Adrenal gland (tissue), 19 donors: ENCODE measurements at places on chromosomes 13 and 19.
A peak's percentile ranks its signal among the peaks of the same experiment; 100 is the strongest.

DNA sequence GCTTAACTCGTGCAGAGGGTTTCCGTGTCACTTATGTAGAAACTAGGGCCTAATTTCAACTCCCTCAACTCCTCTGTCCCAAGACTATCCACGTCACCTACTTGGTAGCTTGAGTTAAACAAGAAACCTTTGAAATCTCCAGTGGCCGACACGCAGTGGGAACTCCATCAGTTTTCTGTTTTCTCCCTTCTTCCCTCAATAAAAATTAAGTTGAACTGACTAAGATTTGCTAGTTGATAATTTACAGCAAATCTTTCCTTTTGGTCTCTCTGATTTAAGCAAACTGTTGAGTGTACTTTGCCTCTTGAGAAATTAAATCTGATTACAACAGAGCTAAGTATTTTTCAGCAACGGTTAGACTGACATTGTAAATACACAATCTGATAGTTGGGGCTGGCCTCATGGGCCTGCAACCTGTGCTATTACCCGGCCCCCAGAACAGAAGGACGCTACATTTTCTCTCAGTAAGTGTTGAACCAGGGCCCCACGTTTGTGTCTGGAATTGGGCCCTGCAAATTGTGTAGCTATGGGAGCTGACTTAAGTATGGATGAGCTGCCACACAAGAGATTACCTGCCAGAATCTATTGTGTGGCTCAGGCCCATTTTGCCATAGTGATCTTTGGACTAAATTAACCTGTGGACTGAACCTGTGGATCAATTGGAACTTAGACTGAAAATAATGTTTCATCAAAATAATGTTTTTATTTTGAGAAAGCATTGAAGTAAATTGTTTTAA is 708 bp upstream of the ESD start:
- DNase-seq: no peak

- DNase-seq: no peak
Measured at GRCh38 chr19:38559428-38560401, 58.0 kb downstream of the MAP4K1 start.

- peak; percentile 98 for DNase-seq
Measured at GRCh38 chr19:36139473-36140303, at the start of gene CAPNS1. TSS of gene CAPNS1 (plus strand) at chr19:36140066. CDS start at chr19:36141012, 946 bp downstream.

DNA sequence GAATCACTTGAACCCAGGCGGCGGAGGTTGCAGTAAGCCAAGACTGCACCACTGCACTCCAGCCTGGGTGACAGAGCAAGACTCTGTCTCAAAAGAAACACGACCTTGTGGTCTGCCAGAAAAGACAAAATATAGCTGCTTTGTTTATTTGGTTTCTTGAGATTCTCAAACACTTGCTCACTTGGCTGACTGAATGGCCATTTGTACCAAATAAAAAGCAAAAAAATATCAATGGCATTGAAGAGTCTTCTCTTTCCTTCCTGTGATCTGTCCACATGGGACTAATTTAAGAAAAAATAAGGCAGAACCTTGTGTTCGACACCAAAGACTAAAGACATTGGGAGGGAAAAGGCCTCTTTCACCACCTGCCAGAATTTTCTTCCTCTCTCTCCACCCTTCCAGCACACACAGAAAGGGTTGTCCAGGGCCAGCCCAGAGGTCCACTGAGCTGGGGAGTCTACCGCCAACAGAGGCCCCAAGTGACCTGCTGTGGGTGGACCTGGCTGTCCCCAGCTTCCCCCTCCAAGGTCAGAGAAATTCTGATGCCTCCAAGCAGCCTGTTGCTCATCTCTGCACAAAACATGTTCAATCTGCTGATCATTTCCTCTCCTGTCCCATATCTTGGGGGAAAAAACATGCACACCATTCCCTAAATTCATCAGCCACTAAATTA is 5.9 kb downstream of the BRME1 start:
- no peak for DNase-seq

- no peak for DNase-seq
Measured at GRCh38 chr13:65555962-65556361, 1674.2 kb downstream of the PCDH9 start.

DNA sequence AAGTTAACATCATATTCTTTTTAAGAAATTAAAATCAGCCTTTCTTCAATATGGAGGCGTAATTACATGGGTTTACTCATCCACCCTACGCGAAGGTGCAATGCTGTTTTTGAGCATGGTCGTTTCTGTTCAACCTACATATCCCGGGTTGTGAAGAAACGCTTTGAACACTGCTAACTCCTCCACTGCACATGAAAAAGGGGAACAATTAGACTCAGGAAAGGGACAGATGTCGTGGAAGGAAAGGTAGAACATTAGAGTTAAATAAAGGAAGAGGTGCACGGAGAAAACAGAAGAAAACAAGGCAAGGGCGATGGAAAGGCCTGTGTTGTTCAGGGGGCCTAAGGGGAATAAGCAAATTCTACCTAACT is 4.1 kb downstream of the ZIC5 start:
- no peak for DNase-seq

DNA sequence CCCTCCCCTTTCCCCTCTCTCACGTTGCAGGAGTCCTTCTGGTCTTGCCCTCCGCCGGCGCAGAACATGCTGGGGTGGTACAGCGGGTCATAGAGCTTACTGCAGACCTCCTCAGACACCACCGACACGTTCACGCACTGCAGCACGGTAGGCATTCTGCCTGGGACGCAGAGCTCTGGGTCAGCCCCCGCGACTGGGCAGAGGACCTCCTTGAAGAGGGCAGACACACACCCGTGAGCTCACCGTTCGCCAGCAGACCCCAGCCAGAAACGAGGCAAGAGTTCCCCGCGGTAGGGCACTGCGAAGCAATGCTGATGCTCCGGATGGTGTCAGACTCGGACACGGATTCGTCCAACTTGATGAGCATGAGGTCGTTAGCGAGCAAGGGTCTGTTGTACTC is 2.9 kb downstream of the KLK4 start:
- no peak for DNase-seq

DNA sequence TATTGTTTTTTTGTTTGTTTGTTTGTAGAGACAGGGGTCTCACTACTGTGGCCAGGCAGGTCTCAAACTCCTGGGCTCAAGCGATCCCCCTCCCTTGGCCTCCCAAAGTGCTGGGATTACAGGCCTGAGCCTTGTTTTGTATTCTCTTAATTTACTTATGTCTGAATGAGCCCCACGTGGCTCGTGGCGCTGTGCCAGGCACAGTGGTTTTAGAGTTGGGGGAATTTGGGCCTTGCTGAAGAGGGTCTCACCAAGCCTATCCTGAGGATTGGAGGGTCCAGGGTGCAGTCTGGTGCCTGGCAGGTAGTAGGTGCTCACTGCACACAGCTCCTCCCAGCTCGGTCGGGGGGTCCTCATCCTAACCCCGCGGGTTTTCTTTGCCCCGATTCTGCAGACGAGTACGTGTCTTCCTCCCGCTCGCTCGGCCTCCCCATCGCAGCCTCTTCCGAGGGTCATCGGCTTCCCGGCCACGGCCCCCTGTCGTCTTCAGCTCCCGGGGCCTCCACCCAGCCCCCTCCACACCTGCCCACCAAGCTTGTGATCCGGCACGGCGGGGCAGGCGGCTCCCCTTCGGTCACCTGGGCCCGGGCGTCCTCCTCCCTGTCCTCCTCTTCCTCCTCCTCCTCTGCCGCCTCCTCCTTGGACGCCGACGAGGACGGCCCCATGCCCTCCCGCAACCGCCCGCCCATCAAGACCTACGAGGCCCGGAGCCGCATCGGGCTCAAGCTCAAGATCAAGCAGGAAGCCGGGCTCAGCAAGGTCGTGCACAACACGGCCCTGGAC is 12.1 kb upstream of the EHD2 start:
- no peak for DNase-seq

GRCh38 chr13:105952233-105952972 is 583.1 kb downstream of the EFNB2 start:
- DNase-seq: no peak

DNA sequence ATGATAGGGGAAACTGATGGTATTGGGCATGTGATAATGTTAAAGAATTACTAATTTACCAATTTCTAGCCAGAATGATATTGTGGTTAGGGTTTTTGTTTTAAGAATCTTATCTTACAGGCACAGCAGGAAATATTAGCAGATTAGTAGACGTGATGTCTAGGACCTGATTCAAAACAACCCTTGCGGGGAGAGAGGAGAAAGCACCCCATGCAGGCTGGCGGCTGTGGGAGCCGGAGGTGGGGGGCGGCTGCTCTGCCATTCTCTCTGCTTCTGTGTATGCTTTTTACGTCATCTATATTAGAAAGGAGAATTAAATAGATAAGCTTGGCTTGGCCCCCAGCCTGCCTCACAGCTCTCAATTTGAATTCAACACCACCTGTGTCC is 41.5 kb downstream of the MLLT1 start:
- DNase-seq: no peak

GRCh38 chr13:100527644-100528043 is 60.9 kb downstream of the GGACT start:
- no peak for DNase-seq

- no peak for DNase-seq
Measured at GRCh38 chr13:71591374-71591773, 275.6 kb downstream of the DACH1 start.

DNA sequence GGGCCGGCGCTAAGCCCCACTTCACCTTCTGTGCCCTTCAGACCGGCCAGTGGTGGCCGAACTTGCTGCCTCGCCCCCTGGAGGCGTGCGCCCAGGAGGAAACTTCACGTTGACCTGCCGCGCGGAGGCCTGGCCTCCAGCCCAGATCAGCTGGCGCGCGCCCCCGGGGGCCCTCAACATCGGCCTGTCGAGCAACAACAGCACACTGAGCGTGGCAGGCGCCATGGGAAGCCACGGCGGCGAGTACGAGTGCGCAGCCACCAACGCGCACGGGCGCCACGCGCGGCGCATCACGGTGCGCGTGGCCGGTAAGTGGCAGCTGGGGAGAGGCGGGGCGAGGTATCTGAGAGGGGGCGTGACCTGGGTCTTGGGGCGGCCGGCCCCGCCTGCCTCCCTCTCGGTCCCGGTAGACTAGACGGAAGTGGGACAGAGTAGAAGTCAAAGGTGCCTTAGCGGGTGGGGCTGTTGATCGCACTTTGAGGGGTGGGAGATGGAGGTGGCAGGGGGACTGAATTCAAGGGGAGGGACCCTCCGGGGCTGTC is 5.6 kb downstream of the ICAM5 start:
- DNase-seq: no peak

DNA sequence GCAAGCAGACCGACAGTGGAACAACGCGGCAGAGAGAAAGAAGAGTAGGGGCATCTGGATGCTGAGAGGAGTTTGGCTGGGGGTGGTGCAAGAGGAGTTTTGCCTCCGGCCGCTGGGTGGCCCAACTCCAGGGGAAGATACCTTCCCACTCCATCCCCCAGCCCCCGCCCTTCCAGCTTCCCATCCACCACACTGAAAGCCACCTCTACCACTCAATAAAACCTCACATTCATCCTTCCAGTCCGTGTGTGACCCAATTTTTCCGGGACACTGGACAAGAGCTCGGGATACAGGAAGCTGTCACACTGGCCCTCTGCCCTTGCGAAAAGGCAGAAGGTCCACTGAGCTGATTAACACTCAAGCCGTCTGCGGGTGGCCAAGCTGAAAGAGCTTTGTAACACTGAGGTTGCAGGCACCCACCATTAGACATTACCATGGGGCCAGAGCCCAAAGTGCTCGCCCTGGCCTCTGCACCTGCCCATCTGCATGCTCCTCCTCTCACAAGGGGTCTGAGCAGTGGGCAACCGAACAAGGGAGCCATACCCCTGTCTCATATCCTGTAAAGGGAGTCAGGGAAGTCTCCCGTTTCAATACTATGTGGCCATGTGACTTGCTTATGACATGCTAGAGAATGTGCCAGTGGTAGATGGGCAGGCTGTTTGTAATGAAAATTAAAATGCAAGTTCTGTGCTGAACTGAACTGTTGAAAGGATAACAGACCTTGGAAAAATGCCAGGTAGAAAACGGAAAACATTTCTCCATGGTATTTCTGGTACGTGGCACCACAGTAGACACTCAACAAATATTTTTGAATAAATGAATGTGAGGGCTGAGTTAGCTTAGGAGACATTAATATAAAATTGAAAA is 205.1 kb upstream of the STARD13 start:
- no peak for DNase-seq

DNA sequence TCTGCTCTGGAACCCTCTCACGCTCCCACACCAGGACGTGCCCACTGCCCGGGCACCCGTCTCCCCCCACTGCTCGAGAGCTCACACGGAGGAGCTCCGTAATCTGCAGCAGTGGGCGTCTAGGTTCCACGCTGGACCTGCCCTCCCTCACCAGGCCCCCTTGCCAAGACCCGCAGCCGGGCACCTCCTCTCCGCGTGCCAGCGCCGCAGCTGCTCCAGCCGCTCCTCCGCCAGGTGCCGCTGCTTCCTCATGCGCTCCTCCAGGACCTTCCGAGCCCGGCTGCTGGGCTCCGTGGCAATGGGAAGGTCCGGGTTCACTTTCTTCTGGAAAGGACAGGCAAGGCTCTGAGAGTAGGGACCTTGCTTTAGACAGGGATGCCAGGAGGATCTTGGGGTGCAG is 35.0 kb upstream of the MATK start:
- no peak for DNase-seq

- DNase-seq: no peak
Measured at GRCh38 chr13:24162604-24163003, 2.1 kb downstream of the SPATA13 start.

DNA sequence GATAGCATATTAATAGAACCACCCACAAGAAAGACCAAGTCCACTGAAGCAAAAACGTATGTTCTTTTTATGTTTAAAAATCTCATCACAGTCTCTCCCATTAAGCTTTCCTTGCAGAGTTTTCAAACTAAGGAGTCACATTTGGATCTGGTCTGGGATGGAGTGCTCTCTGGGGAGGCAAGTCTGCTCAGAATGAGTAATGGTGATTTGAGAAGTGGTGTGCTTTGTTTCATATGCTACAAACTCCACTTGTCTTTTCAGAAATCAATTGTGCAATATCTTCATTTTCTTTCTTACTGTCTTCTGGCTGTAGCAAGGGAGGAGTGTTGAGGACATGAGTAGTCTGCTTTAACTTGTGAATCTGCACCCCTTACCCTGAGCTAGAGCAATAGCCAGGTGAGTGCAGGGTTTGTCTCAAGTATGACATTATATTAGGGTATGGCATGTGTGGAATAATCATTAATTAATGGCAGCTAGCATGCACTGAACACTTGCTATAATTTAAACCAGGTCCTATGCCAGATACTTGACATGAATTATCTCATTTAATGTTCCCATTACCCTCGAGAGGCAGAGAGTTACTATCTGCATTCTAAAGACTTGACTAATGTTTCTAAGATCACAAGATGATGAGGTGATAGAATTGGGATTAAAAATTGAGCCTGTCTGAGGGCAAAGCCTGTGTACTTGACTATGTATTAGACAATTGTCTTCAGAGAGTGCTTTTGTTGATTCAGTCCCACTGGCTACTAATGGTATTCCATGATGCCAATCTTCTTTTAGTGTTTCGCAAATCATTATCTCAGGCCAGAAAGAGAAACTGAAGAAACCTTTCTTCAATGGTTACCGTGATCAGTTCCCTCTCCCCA is 171.8 kb downstream of the GPC6 start:
- no peak for DNase-seq

- no peak for DNase-seq
Measured at GRCh38 chr13:27621116-27621365, 651 bp upstream of the POLR1D start.

DNA sequence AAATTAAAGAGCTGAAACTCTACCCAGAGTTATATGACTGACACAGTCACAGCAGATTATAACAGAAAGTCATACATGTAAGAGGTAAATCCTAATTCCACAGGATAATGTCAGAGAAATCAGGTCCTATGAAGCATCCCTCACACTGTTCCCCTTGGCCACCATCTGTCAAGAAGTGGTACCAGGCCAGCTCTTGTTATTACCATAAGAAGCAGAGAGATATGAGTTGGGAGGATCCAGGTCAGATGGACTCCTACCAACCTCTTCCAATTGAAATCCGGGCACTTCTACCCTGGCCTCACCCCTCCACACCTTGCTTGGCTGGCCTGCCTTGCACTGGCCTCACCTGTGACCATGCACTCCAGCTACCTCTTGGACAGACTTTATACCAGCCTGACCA is 353.2 kb downstream of the DNAJC15 start:
- DNase-seq: no peak
